ENCODE measurements at places on chromosomes 12 and 14. TPM values are rescaled to one million over a fixed set of nuclear protein-coding genes. Genes with fewer than 3 reads are reported as not detected.

Gene PLEKHG3
- total RNA-seq: 3.3 TPM

Gene ARG2
- 3.5 TPM for total RNA-seq

Gene FOXG1
- under 0.01 TPM for total RNA-seq

Gene KRT82
- total RNA-seq: not detected

Gene DNAI7
- 0.11 TPM for total RNA-seq

Gene L2HGDH
- 4.9 TPM for total RNA-seq

Gene FAM90A1
- total RNA-seq: 0.11 TPM

Gene KRT4
- total RNA-seq: under 0.01 TPM

Gene TAS2R20
- 5.8 TPM for total RNA-seq

Data from uterine smooth muscle cell (primary cell).